Activated CD4-positive, alpha-beta T cell treated with anti-CD3 and anti-CD28 coated beads, Interleukin-2, Interleukin-4, amounts not matched to agents 100 ng/mL and 50 ng/mL, durations not matched to agents 16 hours and 8 hours (primary cell): ENCODE measurements at places on chromosomes 16 and 17.

GRCh38 chr16:69726313-69727060, at the start of gene NQO1:
Gene NQO1 (minus strand): TSS chr16:69726560. CDS start chr16:69726439, 121 bp downstream.
- DNase-seq, result peak; percentile 96

- no peak for DNase-seq
Measured at GRCh38 chr16:4082474-4083044, 33.7 kb downstream of the ADCY9 start.

DNA sequence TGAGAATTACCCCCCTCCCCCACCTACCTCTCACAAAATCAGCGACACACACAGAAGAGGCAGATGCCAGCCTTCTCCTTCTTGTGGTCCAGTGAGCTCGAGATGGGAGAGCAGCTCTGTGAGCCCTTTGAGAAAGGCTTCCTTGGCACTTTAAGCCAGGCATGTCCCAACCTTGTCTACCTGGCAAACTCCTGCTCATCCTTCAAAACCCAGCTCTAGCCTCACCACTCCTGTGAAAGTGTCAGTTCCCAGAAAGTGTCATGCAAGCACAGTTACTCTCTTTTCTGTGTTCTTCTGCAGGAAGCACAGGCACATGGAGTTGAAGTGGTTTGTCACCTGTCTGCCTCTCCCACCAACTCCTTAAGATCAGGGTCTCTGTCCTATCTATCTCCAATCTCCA, 1.6 kb downstream of the TMEM98 start:
- no peak for DNase-seq

DNA sequence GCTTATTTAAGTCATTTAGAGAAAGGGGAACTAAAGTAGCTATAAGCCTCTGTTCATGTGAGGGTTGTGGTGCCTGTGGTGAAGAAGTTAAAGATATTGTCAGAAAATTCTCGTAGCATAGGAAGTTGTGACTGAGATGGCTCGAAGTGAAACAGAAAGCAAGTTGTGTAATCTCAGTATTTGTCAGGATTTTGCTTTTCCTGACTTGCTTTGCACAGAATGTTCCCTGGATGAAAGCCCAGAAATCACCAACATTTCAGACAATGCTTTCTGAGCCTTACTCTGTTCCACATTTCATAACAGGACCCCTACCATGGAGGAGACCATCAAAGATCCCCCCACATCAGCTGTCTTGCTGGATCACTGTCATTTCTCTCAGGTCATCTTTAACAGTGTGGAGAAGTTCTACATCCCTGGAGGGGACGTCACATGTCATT, 10.6 kb downstream of the CALCOCO2 start:
- peak; percentile 79 for DNase-seq

- no peak for DNase-seq
Measured at GRCh38 chr17:263773-264172, 82.3 kb upstream of the DOC2B start.

DNA sequence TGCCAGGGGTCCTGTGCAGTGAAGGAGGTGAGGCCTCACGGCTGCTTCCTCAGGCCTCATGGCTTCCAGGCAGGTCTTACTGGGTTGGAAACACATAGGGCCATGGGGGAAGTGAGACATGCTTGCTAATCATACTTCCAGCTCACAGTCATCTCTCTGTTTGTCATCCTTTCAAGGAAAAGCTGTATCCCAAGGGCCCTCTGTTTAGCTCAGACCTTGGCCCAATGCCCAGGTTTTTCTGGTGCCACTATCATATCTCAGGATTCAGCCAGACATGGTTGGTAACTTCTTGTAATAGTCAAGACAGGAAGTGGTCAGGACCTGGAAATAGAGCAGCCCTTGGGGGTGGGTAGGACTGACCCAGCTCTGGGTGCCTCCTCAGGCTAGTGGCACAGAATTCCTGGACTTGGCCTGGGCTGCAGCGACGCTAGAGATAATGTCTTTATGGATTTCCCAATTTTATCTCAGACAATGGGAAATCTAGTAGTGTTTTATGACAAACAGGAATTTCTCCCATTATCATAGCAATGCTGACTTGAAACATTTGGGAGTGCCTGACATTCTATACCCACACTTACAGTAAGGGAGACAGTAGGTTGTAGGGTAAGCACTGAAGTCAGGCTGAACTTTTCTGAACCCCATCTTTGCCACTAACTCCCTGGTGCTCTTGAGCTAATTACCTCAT, 13.5 kb upstream of the ITGB3 start:
- no peak for DNase-seq

GRCh38 chr16:31052114-31052513, 18.8 kb downstream of the STX4 start:
- DNase-seq, result no peak

- DNase-seq, result no peak
Measured at GRCh38 chr16:60686824-60687223, 1349.4 kb downstream of the CDH8 start.

DNA sequence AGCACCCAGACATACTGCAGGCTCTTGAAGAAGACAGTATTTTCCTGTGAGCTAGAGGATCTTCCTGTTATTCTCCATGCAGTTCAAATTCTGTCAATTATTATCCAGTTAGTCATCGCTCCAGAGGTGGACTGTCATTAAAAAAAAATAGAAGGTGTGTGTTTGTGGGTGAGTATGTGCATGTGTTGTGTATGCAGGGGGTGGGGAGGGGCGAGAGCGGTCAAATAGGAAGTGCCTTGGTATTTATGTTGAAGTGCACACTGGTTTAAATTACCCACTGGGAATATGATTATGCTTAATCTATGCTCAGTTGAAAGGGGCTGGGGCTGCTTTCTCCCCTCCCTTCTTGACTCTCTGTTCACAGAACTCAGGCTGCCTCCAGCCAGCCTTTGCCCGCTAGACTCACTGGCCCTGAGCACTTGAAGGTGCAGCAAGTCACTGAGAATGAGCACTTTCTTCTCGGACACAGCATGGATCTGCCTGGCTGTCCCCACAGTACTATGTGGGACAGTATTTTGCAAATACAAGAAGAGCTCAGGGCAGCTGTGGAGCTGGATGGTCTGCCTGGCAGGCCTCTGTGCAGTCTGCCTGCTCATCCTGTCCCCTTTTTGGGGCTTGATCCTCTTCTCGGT, at the start of gene HSD17B2:
Gene HSD17B2 (plus strand): TSS at position 273 of the 632 bp plus-strand sequence. CDS start 172 bp downstream, at position 445.
- no peak for DNase-seq

- no peak for DNase-seq
Measured at GRCh38 chr17:28760601-28761562, 17.1 kb downstream of the TRAF4 start.

GRCh38 chr17:3695723-3696411, at the start of gene P2RX5:
Gene P2RX5 (minus strand): TSS chr17:3696155. CDS start chr17:3696005, 150 bp downstream.
- peak; percentile 69 for DNase-seq

GRCh38 chr17:44071772-44072171, 1.2 kb downstream of the G6PC3 start:
- no peak for DNase-seq

- DNase-seq, result no peak
Measured at GRCh38 chr17:29977836-29978235, 36.4 kb downstream of the EFCAB5 start.

DNA sequence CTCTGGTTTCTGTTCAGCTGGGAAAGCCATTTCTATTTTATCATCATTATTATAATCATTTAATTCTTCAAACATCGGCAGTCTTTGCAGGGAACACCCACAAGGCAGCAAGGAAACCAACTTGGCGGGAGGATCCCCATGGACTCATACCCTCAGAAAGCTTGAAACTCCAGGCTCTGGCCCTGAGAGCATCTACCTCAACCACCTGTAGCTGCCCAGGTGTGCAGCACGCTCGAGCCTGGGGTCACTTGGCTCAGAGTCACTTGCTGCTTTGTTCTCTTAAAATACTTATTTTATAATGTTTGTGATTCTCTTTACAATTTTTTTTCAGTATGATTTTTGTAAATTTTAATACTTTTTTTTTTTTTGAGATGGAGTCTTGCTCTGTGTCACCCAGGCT, 6.8 kb upstream of the ZNF423 start:
- no peak for DNase-seq

DNA sequence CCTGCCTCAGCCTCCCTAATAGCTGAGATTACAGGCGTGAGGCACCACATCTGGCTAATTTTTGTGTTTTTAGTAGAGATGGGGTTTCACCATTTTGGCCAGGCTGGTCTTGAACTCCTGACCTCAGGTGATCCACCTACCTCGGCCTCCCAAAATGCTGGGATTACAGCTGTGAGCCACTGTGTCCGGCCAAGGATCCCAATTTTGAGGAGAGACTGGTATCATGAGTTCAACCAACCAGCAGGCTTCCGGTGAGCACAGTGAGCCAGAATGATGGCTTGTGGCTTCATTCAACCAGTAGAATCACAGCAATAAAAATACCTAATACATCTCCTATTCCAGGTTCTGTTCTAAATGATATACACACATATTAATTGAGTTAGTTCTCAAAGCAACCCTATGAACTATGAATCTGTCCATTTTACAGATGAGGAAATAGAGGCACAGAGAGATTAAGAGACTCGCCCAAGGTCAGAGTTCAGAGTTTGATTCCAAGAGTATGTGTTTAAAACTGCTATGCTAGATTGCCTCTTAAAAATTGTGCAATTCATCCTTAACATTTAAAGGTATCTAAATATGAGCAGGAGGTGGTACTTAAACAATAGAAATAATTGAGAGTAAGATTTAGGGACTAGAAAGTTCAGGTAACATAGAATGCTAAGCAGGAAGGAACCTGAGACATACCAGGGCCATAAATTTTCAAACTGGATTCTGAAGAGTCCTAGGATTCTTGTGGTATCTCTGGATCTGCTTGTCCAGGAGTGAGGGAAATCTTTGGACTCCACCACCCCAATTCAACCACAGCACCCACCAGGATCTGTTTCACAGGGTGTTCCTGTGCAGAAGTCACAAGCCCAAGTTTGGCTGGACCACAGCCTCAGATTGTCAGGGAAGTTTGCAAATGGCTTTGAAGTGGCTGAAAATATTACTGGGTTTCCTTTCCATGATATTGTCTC, 25.1 kb downstream of the CCDC42 start:
- no peak for DNase-seq

GRCh38 chr17:76495663-76496400, 5.4 kb downstream of the RHBDF2 start:
- no peak for DNase-seq

- no peak for DNase-seq
Measured at GRCh38 chr16:7101054-7101453, 231.6 kb upstream of the RBFOX1 start.

DNA sequence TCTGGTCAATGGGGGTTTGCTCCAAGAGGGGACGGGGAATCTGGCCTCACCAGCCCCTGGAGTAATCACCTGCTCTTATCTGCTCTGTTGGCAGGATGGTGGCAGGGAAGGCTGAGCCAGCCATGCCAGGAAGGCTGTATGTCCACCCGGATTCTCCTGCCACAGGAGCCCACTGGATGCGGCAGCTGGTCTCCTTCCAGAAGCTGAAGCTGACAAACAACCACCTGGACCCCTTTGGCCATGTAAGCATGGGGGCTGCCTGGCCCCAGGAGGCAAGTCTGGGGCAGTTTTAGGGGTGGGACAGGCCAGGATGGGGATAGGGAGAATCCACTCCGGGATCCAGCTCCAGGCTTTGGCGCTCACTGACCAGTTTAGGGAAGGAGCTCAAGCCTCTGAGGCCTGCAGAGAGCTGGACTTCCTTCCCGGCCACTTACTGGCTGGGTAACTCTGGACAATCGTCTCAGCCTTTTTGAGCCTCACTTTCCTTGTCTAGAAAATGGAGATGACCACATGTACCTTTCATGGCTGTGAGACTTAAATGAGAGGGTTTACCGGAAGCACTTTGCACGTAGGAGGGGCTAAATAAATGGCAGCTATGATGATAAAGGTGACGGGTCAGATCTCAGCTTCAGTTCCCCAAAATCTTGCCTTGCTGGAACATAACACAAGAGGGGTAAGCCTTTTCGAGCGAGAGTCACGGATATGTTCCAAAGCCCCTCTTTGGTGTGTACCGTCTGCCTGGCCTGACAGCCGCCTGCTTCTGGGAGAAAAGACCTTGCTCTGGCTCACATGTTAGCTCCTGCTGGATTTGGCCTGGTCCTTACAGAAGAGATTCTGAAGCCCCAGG, 15.4 kb downstream of the TBX4 start:
- no peak for DNase-seq

- no peak for DNase-seq
Measured at GRCh38 chr17:41583137-41584127, 3.3 kb downstream of the KRT14 start.

DNA sequence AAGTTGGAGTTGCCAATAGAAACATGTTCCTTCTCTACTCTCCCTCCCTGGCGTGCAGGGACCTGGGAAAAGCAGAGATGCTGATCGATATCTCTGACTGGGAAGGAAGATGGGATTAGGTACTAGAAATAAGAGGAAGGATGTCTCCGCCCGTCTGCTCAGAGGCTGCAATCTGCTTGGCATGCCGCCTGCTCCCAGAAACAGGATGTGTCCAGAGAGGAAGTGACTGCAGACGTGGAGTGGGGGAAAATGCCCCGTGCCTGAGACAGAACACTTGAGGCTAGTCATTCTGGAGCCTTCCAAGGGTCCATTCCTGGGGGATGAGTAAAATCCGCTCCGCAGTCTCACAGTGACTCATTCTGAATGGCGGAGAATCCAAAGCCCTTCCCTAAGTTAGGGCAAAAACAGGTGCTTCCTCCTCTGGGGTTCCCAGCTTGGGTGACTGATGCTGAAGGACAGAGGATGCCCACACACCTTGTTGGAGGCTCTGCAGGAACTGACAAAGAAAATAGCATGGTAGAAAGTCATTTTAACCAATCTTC, 45.0 kb upstream of the SMURF2 start:
- no peak for DNase-seq

- no peak for DNase-seq
Measured at GRCh38 chr17:20035501-20035900, 26.3 kb downstream of the SPECC1 start.
